ENCODE measurements at places on chromosomes 1 and 21. TPM values are rescaled to one million over a fixed set of nuclear protein-coding genes. Genes with fewer than 3 reads are reported as not detected.

DNA sequence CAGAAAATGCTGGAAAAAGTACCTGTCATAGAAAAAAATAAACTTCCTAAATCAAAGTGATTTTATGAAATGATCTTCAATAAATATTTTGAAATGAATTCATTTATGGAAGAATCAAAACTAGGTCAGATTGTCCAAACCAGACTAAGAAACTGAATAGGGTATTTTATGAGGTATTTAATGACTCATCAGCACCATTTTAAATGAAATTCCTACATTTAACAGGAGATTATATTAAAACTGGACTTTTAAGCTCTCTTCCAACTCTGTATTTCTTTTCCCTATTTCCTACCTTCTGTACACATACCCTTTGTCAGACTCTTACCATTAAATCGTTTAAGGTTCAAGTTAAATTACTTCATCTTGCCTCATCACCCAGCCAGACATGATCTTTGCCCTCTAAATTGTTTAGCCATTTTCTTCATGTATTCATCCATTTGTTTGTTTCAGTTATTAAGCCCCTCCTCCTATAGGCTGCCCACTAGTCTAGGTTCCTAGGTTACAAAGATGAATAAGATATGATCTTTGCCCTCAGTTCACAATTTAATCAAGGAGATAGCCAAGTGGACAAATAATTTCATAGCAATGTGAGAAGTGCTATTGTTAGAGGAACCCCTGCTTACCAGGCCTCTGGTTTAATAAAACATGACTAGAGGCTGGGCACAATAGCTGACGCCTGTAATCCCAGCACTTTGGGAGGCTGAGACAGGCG is 25.0 kb downstream of the TATDN3 start:
- DNase-seq: no peak
- no peaks in the 10 kb centered on the region for H3K4me1 ChIP-seq
- no peaks in the 10 kb centered on the region for H3K27me3 ChIP-seq
- no peak overlapping the region for H3K4me3 ChIP-seq
- H3K27ac ChIP-seq: no peak overlapping the region

GRCh38 chr1:65813956-65814355 is 21.3 kb downstream of the PDE4B start:
- no peak overlapping the region for H3K27ac ChIP-seq
- no peaks in the 10 kb centered on the region for H3K4me1 ChIP-seq
- DNase-seq: no peak

DNA sequence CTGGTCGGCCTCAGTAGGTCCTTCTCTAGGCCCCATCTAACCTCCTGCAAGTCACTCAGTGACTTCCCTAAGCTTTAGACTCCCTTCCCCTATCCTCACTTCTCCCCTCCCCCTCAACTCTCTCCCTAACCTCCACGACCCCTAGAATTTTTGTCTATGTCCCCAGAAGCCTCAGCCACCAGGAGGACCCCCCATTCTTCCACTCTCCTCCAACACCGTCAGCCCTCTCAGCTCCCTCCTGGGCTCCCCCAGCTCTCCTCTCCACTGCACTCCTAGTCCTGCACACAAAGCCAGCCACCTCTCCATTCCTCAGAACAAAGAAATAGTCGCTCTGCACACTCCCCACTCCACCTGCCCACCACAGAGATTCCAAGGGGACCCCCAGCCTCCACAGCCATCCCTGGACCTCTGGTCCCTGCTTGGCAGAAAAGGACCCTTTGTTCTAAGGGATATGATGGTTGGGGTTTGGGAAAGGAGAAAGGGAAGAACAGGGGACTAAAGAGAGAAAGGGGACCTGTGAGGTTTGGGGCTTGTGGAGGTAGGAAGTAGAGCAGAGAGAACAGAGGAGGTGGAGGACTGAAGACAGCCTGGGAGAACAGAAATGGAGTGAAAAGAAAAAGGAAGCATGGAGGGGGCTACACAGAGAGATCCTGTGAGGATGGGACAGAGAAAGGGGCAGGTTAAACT is 2.8 kb downstream of the ARHGEF2 start:
- peak overlapping the region; percentile 91 for H3K4me3 ChIP-seq
- H3K27me3 ChIP-seq: no peaks in the 10 kb centered on the region
- peaks cover 5% of the 10 kb centered on the region for H3K36me3 ChIP-seq
- no peak for DNase-seq
- H3K4me1 ChIP-seq: peaks cover 47% of the 10 kb centered on the region
- peak overlapping the region; percentile 64 for H3K27ac ChIP-seq

DNA sequence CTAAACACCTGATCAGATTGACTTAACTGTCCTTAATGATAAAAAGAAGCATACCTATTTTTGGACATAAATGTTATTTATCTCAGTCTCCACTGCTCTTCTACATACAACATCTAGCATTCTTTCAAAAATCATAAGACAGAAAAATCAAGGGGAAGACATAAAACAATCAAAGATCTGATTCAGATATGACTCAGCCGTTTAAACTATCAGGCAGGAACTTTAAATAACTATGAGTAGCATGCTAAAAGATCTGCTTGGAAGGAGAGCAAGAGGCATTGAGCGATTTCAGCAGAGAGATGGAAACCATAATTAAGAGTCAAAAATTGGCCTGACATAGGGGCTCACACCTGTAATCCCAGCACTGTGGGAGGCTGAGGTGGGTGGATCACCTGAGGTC is 27.2 kb upstream of the SLC22A15 start:
- DNase-seq: no peak
- no peak overlapping the region for H3K27ac ChIP-seq
- H3K36me3 ChIP-seq: no peaks in the 10 kb centered on the region
- H3K4me1 ChIP-seq: no peaks in the 10 kb centered on the region

The UBASH3A gene
- total RNA-seq: 88.4 TPM

DNA sequence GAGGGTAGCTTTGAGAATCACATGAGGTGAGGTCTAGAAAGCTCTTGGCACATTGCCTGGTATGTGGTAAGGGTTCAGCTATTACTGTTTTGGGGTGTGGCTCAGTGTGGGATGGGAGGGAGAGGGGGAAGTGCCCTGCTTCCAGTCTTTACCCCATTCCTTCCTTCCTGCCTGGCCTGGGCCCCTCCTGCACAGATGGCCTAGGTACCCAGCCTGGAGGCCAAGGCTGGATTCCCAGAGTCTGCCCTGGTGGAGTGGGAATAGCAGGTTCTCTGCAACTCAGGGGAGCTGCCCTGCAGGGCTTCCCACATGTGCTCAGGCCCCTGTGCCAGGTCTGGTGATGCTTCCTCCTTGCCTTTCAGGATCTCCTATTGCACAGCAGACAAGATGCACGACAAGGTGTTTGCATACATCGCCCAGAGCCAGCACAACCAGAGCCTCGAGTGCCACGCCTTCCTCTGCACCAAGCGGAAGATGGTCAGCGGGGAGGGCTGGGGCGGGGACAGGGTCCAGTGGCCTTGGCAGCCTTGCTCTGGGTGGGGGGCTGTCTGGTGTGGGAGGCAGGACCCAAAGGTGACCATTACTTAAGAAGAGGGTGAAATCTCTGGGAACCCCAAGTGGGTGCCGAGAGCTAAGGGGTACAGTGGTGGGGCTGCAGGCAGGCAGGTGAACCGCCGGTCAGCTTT is 13.5 kb downstream of the LDLRAP1 start:
- no peaks in the 10 kb centered on the region for H3K27me3 ChIP-seq
- peak; percentile 34 for DNase-seq
- H3K27ac ChIP-seq: peak overlapping the region; percentile 84

DNA sequence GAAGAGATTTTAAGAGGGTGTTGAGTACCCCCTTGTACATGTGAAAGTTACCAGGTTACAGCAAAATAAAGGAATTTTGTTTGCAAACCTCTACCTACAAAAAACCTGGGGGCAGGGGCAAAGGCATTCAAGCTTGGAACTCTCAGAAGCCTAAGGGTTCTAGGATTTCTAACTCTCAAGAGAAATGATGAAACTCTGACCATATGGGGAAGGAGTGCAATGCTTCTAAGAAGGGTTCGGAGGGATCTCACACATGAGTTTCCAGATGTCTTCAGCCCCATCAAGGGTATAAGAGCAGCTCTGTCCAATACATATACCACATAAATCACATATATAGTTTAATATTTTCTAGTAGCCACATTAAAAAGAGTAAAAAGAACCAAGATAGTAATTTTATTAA is 7.3 kb upstream of the FCGR2A start:
- no peak for DNase-seq
- no peak overlapping the region for H3K4me3 ChIP-seq
- H3K27me3 ChIP-seq: peaks cover 7% of the 10 kb centered on the region
- no peaks in the 10 kb centered on the region for H3K36me3 ChIP-seq

DNA sequence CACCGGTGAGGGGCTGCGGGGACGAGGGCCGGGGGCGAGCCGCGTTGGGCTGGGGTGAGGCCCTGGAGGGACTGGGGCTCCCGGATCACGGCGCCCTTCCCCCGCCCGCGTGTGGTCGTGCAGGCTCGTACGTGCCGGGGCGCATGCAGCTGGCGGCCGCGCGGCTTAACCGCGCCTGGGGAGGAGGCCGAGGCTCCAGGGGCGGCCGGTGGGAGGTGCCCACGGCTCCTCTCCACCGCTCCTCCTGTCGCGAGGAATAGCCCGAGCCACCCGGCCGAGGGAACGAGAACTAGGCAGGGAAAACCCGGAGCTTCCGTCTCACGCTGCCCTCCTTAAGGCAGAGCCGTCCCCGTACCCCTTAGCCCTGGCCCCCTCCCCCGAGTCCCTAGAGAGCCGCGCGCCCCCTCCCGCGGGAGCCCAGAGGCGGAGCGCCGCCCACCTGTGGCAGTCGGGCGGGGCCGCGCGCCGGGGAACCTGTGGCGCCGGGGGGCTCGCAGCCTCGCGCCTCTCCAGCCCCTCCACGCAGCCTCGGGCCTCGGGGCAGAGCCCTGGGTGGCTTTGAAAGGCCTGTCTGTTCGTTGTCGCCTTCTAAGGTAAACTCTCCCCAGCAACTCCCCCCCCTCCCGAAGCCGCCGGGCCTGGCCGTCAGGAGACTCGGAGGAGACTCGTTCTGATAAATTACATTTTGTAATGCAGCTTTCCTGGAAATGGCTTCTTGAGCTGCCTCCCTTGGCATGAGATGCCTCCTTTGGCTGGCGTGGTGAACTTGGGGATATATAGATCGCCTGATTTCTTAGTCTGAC is 746 bp downstream of the AK4 start:
- H3K27ac ChIP-seq: no peak overlapping the region
- no peaks in the 10 kb centered on the region for H3K36me3 ChIP-seq
- H3K27me3 ChIP-seq: peaks cover 41% of the 10 kb centered on the region
- H3K4me1 ChIP-seq: no peaks in the 10 kb centered on the region
- DNase-seq: peak; percentile 8

The IL20 gene
- total RNA-seq: not detected

- H3K27ac ChIP-seq: no peak overlapping the region
- peaks cover under 1% of the 10 kb centered on the region for H3K27me3 ChIP-seq
- no peak overlapping the region for H3K4me3 ChIP-seq
- H3K36me3 ChIP-seq: no peaks in the 10 kb centered on the region
Measured at GRCh38 chr1:43293176-43293575, 7.6 kb upstream of the TIE1 start.

The AUNIP gene
- 0.35 TPM for total RNA-seq

The FCRL1 gene
- 2.4 TPM for total RNA-seq

- H3K27ac ChIP-seq: no peak overlapping the region
- no peaks in the 10 kb centered on the region for H3K36me3 ChIP-seq
- H3K4me3 ChIP-seq: no peak overlapping the region
- no peaks in the 10 kb centered on the region for H3K27me3 ChIP-seq
Measured at GRCh38 chr1:207941665-207942064, 30.7 kb upstream of the CD34 start.

The ACOT11 gene
- total RNA-seq: 0.93 TPM

GRCh38 chr1:216390956-216391355 is 32.3 kb downstream of the USH2A start:
- no peaks in the 10 kb centered on the region for H3K36me3 ChIP-seq
- H3K27me3 ChIP-seq: no peaks in the 10 kb centered on the region
- DNase-seq: no peak
- no peak overlapping the region for H3K4me3 ChIP-seq

- no peak for DNase-seq
- H3K27ac ChIP-seq: peak overlapping the region; percentile 1
- no peaks in the 10 kb centered on the region for H3K27me3 ChIP-seq
- H3K4me3 ChIP-seq: no peak overlapping the region
- peaks cover 2% of the 10 kb centered on the region for H3K4me1 ChIP-seq
Measured at GRCh38 chr21:14630556-14631069, 84.5 kb upstream of the SAMSN1 start.
